ENCODE measurements at places on chromosomes 4 and X.

GRCh38 chrX:8075636-8076035 lies 95.4 kb downstream of the VCX2 start:
- DNase-seq = no peak

GRCh38 chrX:97050392-97050791 lies 166.7 kb downstream of the RPA4 start:
- DNase-seq = no peak

DNA sequence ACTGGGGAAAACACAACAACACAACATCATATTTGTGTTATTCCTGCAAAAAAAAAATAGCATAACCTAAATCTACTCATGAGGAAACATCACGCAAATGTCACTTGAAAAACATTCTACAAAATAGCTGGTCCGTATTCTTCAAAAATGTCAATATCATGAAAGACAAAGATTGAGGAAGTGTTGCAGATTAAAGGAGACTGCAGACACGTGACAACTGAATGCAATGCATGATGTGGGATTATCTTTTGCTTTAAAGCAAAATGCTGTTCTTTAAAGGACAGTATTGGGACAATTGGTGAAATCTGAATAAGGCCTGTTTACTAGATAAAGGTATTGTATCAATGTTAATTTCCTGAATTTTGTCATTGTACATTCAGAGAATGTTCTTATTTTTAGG lies 157.7 kb downstream of the SMIM20 start:
- no peak for DNase-seq

- DNase-seq = no peak
These were observed 8.8 kb downstream of the TMEM255A start for GRCh38 chrX:120302434-120302833.

DNA sequence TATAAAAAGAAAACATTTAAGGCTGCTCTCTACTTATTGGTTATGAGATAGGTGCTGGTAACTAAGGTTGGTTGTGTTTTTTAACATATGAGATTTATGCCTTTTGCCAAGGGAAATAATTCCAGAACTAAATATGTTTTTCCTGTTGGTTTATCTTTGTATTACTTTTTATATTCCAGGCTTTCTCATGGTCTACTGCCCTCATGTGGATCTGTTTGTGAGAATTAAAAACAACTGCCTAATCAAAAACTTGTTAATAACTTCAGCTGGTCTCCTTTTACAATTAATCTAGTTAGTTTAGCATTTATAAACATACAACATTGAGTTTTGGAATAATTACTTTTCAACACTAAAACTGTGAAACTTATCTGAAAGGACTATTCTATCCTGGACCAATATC lies 1208.3 kb downstream of the ADGRL3 start:
- no peak for DNase-seq

- no peak for DNase-seq
These were observed 192.4 kb upstream of the RASGEF1B start for GRCh38 chr4:81664079-81664478.

GRCh38 chr4:66028668-66029067 lies 358.4 kb upstream of the EPHA5 start:
- no peak for DNase-seq

DNA sequence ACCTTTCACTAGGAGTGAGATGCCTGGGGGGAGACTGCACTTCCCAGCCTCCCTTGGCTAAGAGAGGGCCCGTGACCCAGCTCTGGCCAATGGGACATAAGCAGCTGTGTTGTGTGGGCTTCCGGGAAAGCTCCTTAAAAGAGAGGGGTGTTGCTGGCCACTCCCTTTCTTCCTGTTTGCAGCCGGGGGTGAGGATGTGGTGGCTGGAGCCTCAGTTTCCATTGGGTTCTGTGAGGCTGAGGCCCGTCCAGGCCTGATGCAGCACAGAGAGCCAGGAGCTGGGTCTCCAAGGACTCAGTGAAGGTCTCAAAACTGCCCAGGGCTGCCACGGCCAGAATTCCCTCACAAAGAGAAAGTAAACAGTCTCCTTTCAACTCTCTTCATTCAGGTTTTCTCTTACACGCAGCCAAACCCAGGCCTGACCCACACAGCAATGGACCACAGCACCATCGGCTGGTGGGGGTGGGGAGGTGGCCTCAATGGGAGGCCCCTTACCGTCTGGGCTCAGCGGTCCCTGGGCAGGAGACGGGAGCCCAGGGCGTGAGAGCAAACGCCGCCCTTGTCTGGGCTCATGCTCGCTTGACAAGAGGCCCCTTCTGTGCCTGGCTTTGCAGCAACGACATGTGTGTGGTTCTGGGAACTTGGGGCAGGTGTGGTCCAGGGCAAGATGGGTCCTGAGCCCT lies 6.6 kb downstream of the NKX1-1 start:
- DNase-seq = no peak

DNA sequence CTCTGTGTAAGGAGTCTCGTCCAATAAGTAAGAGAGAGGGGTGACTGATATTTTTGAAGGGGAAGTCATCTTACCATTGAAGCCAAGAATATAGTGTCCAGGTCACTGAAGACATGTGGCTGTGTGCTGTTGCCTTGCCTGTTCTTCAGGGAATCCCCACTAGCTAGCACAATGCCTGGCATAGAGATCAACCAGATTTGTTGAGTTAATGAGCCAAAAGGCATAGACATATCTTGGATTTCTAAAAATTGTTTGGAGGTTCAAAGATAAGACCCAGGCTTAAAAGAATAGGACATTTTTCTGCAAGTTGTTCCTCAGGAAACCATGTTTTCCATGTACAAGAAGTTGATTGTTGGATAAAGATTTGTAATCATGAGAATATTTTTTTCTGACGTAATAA lies 119.3 kb upstream of the DKK2 start:
- DNase-seq = no peak

DNA sequence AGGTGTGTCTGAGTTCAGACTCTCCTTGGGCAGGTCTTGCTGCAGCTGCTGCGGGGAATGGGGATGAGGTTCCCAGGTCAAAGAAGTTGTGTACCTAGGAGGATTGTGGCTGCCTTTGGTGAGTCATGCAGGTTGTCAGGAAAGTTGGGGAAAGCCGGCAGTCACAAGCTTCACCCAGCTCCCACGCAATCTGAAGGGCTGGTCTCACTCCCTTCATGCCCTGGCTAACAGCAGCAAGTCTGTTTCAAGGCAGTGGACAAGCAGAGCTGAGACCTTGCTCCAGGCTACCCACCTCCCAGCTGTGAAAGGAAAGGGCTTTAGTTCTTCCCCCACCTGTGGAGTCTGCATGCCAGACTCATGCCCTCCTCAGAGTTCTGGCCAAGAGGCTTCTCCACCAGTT lies 287.2 kb downstream of the DTHD1 start:
- DNase-seq = no peak

GRCh38 chr4:108758498-108758897 lies 4.4 kb downstream of the ETNPPL start:
- DNase-seq = no peak

- peak; percentile 54 for DNase-seq
These were observed 110.9 kb upstream of the ANK2 start for GRCh38 chr4:112938461-112939058.

GRCh38 chr4:157035471-157035870 lies 40.5 kb upstream of the GLRB start:
- DNase-seq = no peak

- DNase-seq = no peak
These were observed 22.1 kb downstream of the GRIA3 start for GRCh38 chrX:123206176-123206575.

DNA sequence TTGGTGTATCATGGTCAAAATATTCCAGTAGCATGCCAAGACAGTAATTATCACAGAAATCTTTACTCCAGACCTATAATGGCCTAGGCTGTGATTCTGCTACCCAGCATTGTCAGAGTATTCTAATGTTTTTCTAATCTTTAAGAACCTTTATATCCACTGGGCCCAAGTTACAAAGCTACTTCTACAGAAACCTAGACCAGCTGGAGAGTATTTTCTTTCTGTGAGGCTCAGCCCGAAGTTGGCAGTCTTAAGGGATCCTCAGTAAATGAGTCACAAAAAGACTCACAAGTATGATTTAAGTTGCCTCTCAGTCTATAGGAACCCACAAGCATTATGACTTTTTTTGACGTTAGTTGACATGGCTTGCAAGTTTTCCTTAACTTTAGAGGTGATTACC lies 638.5 kb upstream of the FAM241A start:
- DNase-seq = no peak

DNA sequence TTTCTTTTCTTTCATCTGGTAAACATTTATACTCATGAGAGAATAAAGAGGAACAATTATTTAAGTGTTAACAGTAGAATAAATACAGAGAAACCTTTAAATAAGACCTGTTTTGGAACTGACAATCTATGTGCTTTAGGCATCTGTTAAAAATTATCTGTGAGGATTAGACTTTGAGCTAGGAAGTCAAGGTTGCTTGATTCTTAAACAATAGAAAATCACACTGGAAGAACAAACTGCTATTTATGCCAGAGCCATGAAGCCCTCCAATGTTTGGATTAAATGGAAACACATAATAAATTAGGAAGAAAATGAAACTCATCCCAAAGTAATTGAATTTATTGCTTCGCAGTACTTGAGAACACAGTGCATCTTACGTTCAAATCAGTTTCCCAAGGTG lies 207.2 kb upstream of the NPY2R start:
- no peak for DNase-seq

GRCh38 chr4:2484185-2484584 lies 15.3 kb downstream of the RNF4 start:
- no peak for DNase-seq

DNA sequence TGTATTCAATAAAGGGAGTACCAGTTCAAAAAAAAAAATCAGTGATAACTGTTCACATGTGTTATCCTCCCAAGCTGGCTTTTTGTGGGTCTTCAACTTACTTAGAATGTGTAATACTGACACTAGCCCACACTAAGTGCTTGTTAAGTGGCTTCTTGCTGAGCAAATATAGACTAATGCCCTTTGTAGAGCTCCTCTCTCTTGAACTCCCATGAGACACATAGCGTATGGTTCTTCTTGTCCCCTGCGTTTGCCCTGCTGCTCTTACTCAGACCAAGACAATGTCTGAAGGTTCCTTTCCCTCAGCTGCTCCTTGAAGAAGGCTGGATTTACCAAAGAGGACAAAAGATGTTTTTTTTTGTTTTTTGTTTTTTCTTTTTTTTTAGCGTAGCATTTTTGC lies 110.9 kb downstream of the FRAS1 start:
- no peak for DNase-seq

GRCh38 chrX:23900220-23900797 lies 7.4 kb downstream of the APOO start:
- DNase-seq = no peak

DNA sequence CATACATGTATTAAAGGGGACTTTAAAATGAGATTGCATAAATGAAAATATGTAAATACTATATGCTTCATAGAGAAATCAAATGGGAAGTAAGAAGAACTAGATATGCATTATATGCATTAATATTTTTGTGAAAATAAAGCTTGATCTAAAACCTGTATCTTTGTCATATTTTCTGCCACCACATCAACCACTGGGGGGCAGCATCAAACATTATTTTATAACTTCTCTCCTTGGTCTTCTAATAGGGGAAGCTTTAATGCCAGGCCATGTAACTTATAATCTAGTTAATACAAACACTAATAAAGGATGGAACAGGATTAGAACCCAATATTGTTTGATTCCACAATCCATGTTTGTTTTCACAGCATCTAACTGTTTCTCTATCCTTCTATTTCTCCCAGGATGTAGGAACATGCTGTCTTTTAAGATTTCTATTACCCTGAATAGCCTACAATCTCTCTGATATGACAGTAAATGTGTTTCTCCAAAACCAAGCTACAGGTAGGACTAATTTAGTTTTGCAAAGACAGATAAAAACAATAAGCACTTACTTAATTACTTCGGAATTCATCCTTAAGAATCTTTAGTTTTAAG lies 10.0 kb downstream of the QRFPR start:
- peak; percentile 9 for DNase-seq

- DNase-seq = no peak
These were observed 524 bp upstream of the EXOSC9 start for GRCh38 chr4:121800638-121800960.

- peak; percentile 50 for DNase-seq
These were observed 51.2 kb downstream of the TMPRSS11E start for GRCh38 chr4:68498413-68499007.

GRCh38 chr4:24321131-24321530 lies 263.2 kb downstream of the DHX15 start:
- no peak for DNase-seq

DNA sequence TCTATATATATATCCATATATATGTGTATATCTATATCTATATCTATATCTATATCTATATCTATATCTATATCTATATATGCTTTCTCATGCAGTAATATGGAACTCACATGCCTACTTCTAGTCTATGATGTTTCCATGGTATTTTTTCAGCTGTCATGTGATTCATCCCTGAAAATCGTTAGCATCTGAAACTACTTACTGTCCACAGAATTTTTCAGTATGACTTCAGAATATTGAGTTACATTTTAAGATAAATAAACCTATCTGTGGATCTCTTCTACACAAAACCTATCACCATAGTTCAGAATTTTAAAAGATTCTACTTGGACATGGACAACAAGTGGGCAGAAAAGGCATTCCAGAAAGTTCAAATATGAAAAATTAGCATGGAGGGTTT lies 855.1 kb upstream of the INTU start:
- no peak for DNase-seq

- no peak for DNase-seq
These were observed 160.8 kb downstream of the MGST2 start for GRCh38 chr4:139826426-139826825.

DNA sequence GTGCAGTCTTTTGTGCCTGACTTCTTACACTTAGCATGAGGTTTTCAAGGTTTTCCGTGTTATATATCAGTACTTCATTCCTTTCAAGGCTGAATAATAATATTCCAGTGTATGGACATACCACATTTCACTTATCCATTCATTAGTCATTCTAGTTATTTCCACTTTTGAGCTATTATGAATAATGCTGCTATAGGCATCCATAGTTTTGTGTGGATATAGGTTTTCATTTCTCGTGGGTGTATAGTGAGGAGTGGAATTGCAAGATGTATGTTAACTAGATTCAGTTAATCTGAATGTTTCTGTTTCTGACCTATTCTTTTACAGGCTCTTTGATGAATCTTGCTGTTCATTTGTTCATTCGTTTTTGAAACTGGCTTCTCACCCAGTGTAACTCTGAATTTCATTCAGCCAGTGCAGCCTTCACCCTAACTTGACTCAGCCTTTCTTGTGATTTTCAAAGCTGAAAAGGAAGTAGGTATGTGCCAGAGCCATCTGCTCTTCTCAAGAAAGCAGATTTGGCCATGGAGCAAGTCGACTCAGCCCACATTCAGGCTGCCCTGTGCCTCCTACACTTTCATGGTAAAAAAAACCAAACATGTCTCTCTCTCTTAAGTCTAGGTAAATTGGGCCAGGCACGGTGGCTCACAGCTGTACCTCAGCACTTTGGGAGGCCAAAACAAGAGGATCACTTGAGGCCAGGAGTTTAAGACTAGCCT lies 56.3 kb upstream of the NOCT start:
- no peak for DNase-seq

Data from neuronal stem cell (in vitro differentiated cells).